Fibroblast of mammary gland (primary cell): ENCODE measurements at places on chromosomes 3 and 15.

DNA sequence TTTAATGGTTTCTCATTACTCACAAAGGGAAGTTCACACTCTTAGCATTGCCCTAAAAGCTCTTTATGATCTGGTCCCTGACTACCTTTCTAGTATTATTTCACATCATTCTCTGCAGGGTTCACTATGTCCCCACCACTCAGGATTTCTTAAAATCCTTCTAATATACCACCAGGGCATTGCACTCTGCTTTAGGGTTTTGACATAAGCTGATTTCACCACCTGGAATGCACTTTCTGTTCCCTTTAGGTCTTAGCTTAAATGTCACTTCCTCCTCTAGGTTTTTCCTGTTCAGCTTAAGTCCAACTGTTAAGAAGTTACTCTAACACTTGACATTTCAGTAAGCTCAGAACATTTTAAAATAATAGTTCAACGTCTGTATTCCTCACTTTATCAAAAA lies 81.7 kb downstream of the HCN4 start:
- DNase-seq = no peak

- DNase-seq = no peak
Measured at GRCh38 chr3:56423661-56424099, 44.6 kb downstream of the ERC2 start.

- DNase-seq = no peak
Measured at GRCh38 chr3:181253796-181254195, 264.3 kb upstream of the DNAJC19 start.

GRCh38 chr3:18035641-18036449 lies 293.4 kb upstream of the TBC1D5 start:
- no peak for DNase-seq

DNA sequence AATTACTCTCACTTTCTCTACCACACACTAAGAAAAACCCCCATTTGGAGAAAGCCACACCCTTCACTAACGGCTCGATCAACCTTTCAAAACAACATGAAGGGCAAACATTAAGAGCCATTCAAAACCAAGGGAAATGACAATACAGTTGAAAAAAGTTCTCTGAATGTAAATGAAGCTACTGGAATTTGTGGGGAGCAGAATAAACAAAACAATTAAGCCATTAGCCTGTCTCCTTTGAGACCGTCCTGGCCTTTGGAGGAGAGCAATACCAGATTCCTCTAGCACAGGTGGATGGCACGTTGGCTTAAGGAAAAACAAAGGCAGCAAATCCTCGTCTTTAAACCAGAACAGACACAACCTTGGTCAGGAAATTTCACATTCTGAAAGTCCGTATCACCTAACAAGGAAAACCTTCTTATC lies 18.7 kb downstream of the MYO1E start:
- no peak for DNase-seq

DNA sequence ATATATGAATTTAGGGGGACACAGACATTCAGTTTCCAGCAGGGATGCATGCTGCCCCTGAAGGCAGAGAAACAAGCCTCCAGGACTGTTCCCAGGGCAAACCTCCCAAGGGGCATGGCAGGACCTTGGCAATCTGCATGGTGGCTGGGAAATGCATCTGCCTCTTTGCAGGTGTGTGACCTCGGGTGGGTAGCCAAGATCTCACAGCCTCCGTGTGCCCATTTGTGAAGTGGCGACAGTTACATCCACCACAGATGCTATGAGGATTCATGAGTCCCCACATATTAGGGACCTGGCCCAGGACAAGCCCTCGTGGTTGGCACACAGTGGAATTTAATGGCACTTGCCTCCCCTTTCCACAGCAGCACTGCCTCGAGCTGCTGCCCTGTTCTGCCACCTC lies 29.9 kb downstream of the SLC28A1 start:
- DNase-seq = no peak

DNA sequence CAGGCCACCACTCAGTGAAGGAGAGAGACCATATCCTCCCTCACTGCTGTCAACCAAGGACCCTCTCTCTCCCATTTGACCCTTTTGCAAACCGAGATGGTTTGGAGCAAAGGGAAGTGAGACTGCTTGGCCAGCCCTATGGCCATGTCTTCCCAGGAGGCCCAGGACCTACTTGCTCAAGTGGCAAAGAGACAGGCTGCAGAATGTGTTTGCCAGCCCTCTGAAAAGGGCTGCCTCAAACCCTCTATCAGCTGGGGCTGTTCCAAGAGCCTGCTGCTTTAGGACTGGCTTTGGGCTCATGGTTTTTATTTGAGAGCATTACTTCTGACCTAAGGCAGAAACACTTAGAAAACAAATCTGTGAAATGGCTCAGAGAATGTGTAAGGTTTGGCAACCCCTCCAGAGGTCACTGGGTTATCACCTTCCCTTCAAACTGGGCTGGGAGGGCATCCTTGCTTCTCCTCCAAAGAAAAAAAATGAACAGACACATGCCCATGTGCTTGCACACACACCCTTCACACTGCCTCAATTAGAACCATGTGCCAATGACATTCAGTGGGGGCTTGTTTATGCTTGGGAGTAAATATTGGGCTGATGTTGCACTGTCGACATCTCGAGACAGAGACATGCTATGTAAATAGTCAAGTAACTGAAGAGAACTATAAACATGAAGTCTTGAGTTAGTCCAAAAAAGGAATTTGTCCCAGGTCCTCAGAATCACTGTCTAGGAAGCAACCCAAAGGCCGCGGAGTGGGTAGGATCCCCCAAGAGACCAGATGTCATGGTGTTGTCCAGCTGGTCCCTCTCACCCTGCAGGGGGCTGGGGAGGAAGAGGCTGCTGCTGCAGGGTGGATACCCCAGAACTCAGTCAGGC lies 49.8 kb upstream of the CTDSPL start:
- DNase-seq = no peak

- DNase-seq = no peak
Measured at GRCh38 chr15:80396096-80396495, 8.1 kb upstream of the ARNT2 start.

DNA sequence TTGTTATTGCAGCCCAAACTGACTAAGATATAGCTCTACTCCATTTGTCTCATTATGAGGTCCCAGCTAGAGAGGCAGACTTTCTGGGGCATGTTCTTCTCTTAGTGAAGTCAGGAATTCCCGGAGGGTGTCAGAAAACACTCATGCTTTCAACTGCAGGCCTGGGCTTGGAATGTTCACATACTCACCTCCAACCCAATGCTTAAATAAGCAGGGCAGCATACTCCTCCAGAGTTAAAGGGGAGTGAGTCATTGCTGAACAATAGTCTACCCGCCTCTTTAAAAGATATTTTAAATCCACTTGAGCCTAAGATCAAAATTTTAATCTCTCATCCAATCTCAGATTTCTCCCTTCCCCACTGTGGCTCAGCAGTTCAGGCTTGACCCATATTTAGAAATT lies 167.8 kb upstream of the DPH6 start:
- DNase-seq = peak; percentile 54

- DNase-seq = no peak
Measured at GRCh38 chr15:43471975-43472374, 21.0 kb downstream of the TP53BP1 start.

DNA sequence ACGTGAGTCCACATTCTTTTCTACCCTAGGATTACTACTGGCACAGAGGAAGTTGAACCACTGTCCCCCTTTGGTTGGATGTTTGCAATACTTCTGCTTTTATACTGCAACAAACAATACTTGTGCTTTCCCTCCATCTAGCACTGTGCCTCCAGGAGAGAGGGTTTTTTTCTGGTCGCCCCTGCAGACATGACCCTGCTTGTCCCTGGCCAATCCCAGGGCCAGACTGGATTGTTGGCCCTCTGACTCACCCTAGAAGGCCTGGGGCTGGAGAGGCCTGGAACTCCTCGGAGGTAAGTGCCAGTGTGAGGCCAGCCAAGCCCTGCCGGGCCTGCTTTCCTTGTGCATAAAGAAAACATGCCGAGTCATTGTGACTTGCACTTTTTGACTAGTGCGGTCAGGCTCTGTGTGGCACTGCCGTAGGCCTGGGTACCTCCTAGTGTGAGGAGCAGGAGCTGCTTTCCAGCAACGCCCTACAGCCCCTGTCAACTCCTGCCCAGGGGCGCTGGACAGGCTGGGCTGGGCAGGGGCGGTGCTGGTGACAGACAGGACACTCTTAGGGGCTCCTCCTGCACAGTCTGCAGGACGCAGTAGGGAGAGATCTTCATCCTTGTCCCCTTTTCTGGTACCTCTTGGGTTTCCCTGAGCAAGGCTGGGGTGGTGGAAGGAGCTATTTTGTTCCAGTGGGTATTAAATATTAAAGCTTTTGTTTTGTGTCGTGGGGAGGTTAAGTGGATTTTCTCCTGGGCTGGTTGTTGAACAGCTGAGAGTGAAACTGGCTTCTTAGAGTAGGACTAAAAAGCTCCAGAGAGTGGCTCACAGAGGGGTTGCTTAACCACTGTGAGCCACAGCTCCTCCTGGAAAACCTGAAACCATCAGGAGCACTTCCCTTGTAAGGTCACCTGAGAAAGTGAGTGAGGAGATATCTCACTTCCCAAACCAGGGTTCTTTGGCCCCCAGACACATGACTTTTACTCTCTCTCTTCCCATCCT lies 14.4 kb upstream of the TKT start:
- peak; percentile 96 for DNase-seq

DNA sequence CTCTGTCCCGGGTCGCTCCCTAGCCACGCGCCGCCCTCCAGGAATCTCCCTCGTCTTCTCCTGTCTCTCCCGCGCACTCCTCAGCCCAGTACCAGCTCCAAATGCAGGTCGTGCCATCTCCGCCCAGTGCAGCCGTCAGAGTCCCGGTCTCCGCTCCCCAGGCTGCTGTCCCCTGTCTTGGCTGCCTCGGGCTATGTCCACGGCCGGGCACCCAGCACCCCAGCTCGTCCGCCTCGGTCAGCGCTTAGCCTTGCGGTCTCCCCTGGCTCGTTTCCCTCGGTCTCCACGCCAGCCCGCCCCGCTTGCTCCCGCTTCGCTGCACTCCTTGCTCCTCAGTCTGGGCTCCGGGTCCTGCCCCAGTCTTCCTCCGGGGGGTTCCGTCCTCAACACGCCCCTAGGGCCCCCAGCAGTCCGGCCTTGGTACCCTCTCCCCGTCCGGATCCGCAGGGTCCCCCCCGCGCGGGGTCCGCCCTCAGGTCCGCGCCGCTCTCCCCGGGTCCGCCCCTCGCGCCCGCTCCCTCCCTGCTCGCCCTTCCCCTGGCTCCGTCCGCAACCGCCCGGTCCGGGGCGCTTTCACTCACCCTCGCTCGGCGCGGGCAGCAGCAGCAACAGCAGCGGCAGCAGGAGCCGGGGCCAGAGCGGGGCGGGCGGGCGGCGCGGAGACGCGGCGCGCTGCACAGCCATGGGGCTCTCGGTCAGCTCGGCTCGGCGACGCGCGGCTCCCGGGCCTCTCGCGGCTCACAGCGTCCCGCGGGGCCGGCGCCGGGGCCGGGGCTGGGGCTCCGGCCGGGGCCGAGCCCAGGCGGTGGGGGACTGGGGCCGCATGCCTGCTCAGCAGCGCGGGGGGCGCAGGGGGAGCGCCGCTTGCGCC lies 462 bp downstream of the IGDCC3 start:
- no peak for DNase-seq
